ENCODE measurements at places on chromosomes 7 and 10. TPM values are rescaled to one million over a fixed set of nuclear protein-coding genes. Genes with fewer than 3 reads are reported as not detected.

Gene SLC25A28
- 16.2 TPM for total RNA-seq

Gene DPYSL4
- total RNA-seq = 0.72 TPM

Gene SYT15
- total RNA-seq = under 0.01 TPM

Gene AOAH
- not detected for total RNA-seq

Gene IFIT1B
- total RNA-seq = not detected

Gene GNAT3
- total RNA-seq = not detected

Gene CPA5
- not detected for total RNA-seq

Gene STARD3NL
- total RNA-seq = 63.3 TPM

Gene DKK1
- total RNA-seq = 66.2 TPM

Gene TMEM254
- 8.7 TPM for total RNA-seq

Gene ASIC3
- 0.29 TPM for total RNA-seq

- no peak for DNase-seq
Observed at GRCh38 chr10:71658467-71658745, 61.2 kb downstream of the C10orf105 start.

GRCh38 chr10:51696251-51696650, 3.1 kb downstream of the CSTF2T start:
- DNase-seq = no peak

DNA sequence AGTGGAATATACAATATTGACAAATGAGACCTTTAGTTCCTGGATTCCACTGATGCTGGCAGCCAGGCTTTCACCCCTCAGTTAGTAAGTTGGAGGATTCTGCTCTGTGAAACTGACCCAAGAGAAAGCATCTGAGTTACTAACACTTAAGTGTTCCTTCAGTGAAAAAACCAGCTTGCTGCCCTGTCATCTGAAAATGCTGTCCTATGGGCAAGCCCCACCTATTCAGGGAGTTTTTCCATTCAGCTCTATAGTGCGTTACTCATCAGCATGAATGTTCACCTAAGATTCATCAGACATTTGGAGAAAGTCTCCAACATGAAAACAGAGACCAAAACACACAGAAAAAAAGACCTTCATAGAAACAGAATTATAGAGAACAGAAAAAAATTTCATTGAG, 37.9 kb downstream of the PRPF18 start:
- no peak for DNase-seq

- no peak for DNase-seq
Observed at GRCh38 chr10:17851611-17852010, 42.5 kb downstream of the MRC1 start.

DNA sequence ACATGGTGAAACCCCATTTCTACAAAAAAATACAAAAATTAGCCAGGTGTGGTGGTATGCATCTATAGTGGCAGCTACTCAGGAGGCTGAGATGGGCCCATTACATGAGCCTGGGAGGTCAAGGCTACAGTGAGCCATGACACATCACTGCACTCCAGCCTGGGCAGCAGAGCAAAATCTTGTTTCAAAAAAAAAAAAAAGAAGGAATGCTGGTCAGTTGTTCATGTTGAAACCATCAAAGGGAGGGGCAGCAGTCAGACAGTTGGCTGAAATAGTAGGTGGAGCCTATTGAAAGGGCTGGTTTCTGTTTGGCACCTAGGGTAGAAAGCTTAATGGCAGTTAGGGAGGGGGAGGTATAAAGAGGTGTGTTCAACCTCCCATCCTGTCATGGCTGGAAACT, 323.0 kb downstream of the GALNT17 start:
- no peak for DNase-seq

DNA sequence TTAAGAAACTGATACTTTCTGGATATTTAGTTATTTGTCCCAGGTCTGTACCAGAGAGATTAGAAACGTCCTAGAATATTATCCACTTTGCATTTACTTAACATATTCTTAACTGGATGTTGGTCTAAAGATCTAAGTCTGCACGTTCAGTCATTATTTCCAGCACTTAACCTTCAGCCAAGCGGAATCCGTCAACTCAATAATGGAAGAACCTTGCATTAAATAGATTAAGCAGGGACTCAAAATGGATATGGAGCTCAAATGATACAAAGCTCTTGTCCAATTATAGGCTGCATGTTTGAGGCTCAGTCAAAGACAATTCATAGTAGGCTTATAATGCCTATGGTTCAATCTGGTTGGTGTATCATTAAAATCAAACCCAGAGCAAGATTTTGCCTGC, 162.9 kb downstream of the SEMA3D start:
- DNase-seq = no peak

- DNase-seq = no peak
Observed at GRCh38 chr7:25953859-25954258, 198.1 kb upstream of the NFE2L3 start.

- DNase-seq = no peak
Observed at GRCh38 chr7:154546946-154547587, 455.9 kb downstream of the PAXIP1 start.

DNA sequence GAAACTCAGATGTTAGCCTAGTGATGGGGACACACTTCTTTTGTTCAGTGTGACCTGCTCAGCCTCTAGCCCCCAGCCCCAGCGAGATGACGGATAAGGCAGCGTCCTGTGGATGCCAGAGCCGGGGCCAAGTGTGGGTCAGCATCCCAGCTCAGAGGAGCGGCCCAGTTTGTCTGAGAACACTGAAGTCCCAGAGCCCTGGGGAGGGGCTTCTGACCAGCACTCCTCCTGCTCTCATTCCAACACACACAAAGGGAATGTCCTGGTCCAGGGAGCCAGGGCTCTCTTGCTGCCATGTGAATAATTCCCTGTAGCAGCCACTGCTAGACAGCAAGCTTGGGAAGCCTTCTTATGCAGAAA, 4.5 kb upstream of the ATP6V0E2 start:
- no peak for DNase-seq

- no peak for DNase-seq
Observed at GRCh38 chr10:5968037-5968680, 9.2 kb downstream of the IL15RA start.

Data from osteoblast (primary cell).